WERI-Rb-1 (cell line): ENCODE measurements at places on chromosomes 1 and 21.

DNA sequence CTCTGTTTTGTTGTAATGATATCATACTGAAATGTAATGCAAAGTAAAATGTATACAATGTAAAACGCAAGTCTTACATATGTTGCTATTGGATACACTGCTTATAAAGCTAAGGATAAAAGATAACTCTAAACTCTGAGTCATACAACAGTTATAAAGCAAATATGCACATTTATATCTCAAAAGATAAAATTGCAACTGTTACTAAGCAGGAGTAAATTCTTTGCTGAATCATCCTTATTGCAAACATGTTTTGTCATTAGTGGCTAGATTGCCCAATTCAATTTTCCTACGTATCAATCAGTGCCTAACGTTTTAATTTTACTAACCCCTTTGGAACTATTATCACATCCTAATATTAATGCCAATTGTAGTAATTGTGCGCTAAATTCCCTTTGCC lies 762.9 kb downstream of the LTN1 start:
- DNase-seq, result no peak

GRCh38 chr1:204323887-204324286 lies 35.8 kb downstream of the PLEKHA6 start:
- no peak for DNase-seq

- no peak for DNase-seq
These were observed 130.9 kb upstream of the MROH9 start for GRCh38 chr1:170804419-170804818.

DNA sequence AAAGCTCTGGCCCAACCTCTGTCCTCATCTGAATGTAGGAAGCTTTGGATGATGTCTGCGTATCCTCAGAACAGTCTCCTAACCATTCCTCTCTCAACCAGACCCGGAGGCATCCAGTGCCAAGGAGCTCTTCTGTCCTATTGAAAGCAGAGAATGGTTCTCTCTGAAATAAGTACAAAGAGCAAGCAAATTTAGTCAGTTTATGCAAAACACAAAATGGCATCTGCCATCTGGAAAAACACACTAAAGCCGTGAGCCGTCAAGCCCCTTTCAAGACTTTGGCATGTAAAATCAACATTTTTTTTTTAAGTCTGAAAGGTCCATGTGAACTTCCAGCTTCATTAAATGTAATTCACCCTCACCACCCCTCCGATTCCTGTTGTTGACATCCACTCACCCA lies 21.7 kb upstream of the PROX1 start:
- DNase-seq, result no peak

DNA sequence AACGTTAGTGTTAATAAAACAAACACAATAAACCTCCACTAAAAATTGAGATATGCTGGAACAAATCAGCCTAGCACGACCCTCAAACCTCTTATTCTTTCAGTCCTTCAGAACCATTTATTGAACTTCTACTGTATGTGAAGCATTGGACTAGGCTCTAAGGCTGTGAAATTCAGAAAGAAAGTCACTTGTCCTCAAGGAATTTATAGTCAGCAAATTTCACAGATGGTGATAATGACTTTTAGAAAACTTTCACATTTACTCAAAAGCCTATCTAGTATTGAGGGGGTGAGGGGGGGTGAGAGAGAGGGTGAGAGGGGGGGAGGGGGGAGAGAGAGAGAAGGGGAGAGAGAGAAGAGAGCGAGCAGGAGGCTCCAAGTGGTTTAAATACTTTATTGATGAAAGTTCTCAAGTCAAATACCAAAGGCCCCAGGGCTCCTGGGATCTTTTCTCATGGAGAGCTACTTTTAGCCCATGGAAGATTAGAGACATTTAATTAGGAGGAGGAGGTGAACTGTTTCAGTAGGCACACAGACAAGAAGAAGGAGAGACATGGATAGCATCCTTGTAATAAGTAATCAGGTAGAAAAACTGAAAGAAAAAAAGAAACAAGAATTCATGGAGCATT lies 66.3 kb upstream of the SSX2IP start:
- no peak for DNase-seq

- DNase-seq, result no peak
These were observed at the start of gene OR14C36 for GRCh38 chr1:248348475-248348874. OR14C36 (plus strand) TSS chr1:248348775; CDS start chr1:248348775, 0 bp downstream.

DNA sequence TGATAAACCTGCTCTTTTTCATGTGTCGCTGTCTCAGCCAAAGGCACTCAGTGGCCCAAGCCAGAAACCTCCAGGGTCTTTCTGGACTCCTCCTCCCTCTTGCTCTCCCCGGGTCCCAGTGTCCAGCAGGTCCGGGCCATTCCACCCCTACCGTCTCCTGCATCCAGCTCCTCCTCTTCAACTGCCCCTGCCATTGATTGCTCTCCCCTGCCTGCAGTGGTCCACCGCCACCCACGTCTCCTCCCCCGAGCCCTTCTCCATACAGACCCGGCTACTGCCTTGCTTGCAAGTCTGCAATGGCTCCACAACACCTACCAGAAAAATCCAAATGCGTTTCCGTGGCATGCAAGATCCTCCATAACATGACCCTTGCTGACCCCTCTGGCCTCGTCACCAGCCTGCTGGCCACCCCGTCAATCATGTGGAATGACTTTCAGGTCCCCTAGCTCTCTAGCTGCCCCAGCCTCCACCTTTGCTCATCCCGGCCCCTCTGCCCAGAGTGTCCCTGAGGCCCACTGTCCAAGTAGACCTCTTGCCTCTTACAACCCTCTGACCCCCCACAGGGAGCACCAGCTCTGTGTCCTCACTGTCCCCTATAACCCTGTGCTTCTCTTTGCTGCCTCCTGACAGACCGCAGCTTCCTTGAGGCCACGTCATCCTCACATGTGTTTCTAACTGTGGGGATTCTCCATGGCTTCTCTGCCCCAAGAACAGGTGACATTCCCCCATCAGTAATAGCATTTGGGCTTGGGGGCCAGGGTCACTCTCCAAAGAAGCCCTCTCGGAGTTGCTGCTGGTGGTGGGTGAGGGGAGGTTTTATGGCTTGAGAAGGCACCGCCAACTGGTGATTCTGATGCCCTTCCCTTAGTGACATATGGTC lies 15.0 kb downstream of the CACNA1S start:
- DNase-seq, result no peak
